Vagina (tissue), 2 donors: ENCODE measurements at places on chromosomes 6 and 20. TPM values are rescaled to one million over a fixed set of nuclear protein-coding genes. Genes with fewer than 3 reads are reported as not detected.

DNA sequence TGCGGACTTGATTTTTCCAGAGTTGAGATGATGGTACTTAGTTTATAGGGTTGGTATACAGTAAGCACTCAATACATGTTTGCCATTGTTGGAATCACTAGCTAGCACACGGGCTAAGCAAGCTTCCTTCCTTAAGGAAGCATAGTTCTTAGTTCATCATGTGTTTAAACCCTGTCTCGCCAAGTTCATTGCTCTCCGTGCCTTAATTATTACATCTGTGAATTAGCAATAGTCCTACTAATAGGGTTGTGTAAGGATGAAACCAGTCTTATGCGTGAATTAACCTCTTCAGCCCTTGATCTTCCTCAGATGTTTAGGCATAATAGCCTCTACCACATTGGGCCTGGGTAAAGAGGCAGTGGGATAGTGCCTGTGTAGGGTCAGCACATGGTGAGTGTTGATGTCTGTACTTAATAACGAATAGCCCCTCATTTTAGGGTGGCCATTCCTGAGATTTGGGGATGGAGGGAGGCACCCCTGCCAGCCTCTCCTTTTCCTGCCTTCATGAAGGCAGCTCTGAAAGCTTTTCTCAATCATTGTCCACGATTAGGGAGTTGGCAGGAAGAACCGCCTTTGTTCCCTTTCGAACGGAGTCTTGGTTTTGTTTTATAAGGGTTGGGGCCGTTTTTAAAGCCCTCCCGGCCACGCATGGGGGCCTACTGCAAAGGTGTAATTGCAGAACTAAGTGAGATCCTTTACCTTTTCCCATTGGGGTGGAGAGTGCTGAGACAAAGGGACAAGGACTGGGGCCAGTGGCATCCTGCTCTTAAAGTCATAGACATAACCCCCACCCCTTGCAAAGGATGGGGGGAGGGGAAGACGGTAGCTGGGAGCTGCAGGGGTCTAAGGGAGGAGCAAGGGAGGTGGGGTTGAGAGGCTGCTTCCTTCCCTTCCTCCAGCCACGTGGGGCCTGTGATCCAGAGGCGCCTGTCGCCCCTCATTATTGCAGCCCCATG lies 2.1 kb downstream of the DNMT3B start:
- no peaks in the 10 kb centered on the region for H3K36me3 ChIP-seq
- H3K27ac ChIP-seq = no peak overlapping the region
- no peak for DNase-seq
- peaks cover 18% of the 10 kb centered on the region for H3K4me1 ChIP-seq
- H3K27me3 ChIP-seq = no peaks in the 10 kb centered on the region

- H3K27ac ChIP-seq = no peak overlapping the region
- H3K27me3 ChIP-seq = peaks cover 22% of the 10 kb centered on the region
- H3K4me3 ChIP-seq = peak overlapping the region; percentile 37
- peaks cover 65% of the 10 kb centered on the region for H3K4me1 ChIP-seq
- DNase-seq = no peak
Measured at GRCh38 chr20:21511850-21512633, 1.8 kb downstream of the NKX2-2 start.

DNA sequence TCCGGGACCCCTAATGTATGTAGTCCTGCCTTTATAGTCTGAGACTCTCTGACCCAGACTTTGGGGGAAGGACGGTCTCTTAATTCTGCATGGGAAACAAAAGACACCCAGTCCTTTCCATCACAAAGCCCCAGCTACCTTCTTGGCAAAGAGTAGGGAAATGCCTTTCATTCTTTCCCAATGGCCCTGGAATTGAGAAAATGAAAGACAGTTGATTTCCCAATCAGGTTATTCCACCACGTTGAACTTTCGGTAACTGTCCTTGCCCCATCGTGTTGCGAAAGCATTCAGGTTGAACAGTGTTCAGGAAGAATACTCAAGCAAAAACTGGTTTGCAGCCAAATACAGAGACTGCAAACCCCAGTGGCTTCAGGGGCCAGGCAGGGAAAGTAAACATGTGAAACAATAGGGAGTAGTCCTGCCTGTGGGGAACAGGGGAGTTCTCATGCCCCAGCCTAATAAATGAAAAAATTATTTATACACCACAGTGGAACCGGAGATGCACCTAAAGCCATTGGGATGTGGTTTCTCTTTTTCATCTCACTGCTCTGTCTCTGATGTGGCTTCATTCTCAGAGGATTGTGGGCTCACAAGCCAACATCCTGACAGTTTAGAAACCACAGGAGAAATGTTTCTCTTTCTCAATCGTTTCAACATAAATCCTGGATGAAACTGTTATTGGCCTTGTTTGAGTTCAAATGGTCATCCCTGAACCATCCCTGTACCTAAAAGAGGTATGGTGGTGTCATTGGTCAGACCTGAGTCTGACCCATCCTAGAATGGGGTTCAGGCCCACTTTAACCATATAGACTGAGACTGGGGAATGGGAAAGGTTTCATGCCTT lies 44.2 kb upstream of the SLC9A8 start:
- no peak overlapping the region for H3K4me3 ChIP-seq
- H3K4me1 ChIP-seq = peaks cover 38% of the 10 kb centered on the region
- no peaks in the 10 kb centered on the region for H3K27me3 ChIP-seq
- no peak for DNase-seq
- peak overlapping the region; percentile 45 for H3K27ac ChIP-seq

GRCh38 chr20:52481443-52481842 lies 289.9 kb upstream of the ZFP64 start:
- no peaks in the 10 kb centered on the region for H3K27me3 ChIP-seq
- H3K27ac ChIP-seq = no peak overlapping the region
- DNase-seq = no peak
- H3K4me3 ChIP-seq = no peak overlapping the region
- no peaks in the 10 kb centered on the region for H3K4me1 ChIP-seq
- H3K36me3 ChIP-seq = no peaks in the 10 kb centered on the region

GRCh38 chr6:133502441-133503335 lies 261.5 kb downstream of the EYA4 start:
- DNase-seq = no peak
- peak overlapping the region; percentile 43 for H3K27ac ChIP-seq
- no peak overlapping the region for H3K4me3 ChIP-seq
- H3K36me3 ChIP-seq = no peaks in the 10 kb centered on the region
- no peaks in the 10 kb centered on the region for H3K27me3 ChIP-seq

DNA sequence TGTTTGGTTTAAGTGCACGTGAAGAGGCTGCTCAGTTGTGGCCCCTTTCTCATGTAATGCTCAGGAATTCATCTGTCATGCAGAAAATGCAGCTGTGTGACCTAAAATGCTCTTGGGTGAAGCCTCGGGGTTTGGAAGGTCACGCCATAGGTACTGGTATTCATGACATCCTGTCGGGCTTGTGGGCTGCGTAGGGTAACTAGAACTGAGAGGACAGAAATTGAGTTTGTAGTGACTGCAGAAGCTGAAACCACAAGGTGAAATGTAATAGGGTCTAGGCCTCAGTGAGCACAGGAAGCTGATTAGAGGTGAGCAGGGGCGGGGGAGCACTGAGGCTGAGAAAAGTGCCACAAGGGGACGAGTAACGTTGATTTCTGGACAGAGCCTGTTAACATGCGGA lies 128.8 kb downstream of the SOBP start:
- no peak overlapping the region for H3K27ac ChIP-seq
- H3K27me3 ChIP-seq = no peaks in the 10 kb centered on the region
- no peaks in the 10 kb centered on the region for H3K36me3 ChIP-seq
- no peak for DNase-seq
- no peaks in the 10 kb centered on the region for H3K4me1 ChIP-seq
- H3K4me3 ChIP-seq = no peak overlapping the region

- H3K4me3 ChIP-seq = no peak overlapping the region
- no peaks in the 10 kb centered on the region for H3K27me3 ChIP-seq
- peaks cover 4% of the 10 kb centered on the region for H3K36me3 ChIP-seq
- peaks cover 23% of the 10 kb centered on the region for H3K4me1 ChIP-seq
Measured at GRCh38 chr6:31395832-31396231, 7.6 kb upstream of the MICA start.

The CEP57L1 gene
- 13.5 TPM for total RNA-seq

The ASIP gene
- total RNA-seq = not detected
